B cell (primary cell): ENCODE measurements at places on chromosomes 16 and 17.

- no peak for DNase-seq
These were observed 176.3 kb upstream of the ASIC2 start for GRCh38 chr17:33469421-33469820.

DNA sequence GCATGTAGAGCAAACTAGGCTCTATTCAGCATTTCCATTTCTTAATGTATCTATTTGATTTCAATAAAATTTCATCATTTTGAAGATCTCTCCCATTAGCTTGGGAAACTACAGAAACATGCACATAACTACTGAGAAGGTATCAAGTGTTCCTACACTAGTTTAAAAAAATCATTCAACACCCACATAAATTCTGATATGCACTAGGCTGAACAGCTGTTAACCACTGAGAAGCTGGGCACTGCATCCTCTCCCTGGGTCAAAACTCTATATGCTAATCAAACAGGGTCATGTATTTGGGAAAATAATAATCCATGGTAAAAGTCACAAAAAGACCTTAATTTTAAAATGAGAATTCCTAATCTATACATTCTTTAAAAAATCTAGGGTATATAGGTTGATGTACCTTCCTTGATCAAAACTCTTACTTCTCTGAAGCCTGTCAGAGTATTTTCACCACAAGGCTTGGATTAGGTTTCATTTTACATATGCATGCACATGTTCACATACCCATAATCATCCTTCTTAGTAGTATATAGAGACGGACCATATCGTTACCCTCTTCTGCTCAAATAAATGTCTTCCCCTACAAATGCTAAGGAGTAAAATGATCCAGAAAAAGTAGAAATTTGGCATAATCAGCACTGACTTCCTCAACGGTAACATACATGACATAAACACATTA lies 57.2 kb downstream of the KANSL1 start:
- DNase-seq: no peak

GRCh38 chr16:85417156-85417860 lies 195.8 kb upstream of the GSE1 start:
- no peak for DNase-seq

- DNase-seq: no peak
These were observed 6.9 kb downstream of the HNF1B start for GRCh38 chr17:37737971-37738370.

- DNase-seq: no peak
These were observed 573.4 kb downstream of the CDH13 start for GRCh38 chr16:83200005-83200779.

GRCh38 chr17:66411520-66411919 lies 109.1 kb downstream of the PRKCA start:
- no peak for DNase-seq

DNA sequence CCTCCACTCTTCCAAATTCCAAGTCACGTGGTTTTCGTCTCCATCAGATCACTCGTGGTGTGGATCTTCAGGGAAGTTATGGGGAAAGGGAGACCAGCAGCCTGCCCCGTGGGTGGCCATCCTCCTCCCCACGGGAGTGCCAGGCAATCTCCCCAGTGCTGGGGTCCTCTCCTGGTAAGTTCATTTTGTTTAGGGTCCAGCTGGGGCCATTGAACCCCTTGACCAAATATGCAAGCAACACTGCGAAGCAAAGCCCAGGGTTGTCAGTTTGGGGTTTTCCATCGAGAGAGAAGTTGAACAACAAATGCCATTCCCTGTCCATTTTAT lies 4.1 kb upstream of the LCMT1 start:
- DNase-seq: no peak

GRCh38 chr16:31513126-31513525 lies 4.9 kb upstream of the RUSF1 start:
- DNase-seq: no peak
